ENCODE measurements at places on chromosomes 13 and 19.

GRCh38 chr13:30366088-30366487, 56.2 kb upstream of the UBE2L5 start:
- DNase-seq = no peak

GRCh38 chr13:41596190-41596589, 138.8 kb downstream of the RGCC start:
- no peak for DNase-seq

DNA sequence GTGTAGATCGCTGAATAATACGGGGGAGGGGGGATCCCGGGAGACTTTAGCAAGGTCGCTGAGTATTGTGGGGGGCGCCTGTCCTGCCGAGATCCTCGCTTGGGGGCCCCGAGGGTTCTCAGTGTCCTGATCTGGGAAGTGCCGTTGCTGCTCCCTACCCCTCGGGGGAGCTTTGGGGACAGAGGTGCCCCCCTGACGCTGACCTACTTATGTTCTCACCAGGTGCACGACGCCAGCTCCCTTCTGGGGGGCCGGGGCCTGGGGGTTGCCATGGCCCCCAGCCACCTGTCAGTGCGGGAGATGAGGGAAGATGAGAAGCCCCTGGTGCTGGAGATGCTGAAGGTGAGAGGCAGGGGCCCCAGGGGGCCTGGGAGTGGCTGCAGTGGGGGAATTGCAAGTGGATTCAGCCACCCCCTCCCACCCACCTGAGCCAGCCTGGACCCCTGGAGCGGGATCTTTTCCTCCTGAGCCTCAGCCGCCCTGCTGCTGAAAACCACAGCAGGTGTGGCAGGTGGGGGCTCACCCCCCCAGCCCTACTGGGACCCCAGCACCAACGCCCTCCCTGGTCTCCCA, 537 bp downstream of the NAT14 start:
- no peak for DNase-seq

DNA sequence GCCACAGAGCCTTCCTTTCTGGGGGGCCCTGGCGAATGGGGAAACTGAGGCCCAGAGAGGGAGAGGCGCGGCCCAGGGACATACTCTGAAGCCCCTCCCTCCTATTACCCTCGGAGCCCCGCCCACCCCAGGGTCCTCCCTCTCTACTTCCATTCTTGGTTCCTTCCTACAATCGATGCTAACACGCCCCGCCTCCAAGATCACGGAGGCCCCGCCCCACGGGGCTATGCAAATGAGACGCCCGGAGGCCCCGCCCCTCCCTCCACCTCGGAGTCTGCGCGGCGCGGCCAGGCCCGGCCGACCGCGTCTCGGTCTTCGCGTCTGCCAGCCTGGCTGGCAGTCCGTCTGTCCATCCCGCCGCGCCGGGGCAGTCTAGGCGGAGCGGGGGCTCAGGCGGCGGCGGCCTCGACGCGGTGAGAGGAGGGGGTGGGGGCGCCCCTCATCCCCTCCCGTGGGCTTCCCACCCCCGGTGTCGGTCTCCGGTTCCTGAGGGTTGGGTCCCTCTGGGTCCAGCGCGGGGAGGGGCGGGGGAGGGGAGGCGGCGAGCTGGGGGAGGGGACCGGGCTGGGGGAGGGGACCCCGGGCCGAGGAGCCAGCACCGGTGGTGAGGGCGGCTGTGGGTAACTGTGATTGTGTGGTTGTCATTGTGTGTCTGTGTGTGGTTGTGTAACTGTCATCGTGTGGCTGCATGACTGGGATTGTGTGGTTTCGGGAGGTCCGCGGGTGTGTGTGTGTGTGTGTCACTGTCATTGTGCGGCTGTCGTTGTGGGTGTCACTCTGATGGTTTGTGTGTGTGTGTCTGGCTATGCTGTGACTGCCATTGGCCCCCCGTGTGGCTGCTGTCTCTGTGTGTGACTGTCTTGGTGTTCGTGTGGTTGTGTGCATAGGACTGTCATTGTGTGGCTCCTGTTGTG, at the start of gene PLPPR2:
TSS of gene PLPPR2 (plus strand) at position 273 of the 914 bp plus-strand sequence. CDS start 2,242 bp downstream, outside the sequence.
- peak; percentile 90 for DNase-seq

- no peak for DNase-seq
These were observed 222.4 kb downstream of the DACH1 start for GRCh38 chr13:71644579-71644978.
